ENCODE measurements at places on chromosomes 5 and 9.

DNA sequence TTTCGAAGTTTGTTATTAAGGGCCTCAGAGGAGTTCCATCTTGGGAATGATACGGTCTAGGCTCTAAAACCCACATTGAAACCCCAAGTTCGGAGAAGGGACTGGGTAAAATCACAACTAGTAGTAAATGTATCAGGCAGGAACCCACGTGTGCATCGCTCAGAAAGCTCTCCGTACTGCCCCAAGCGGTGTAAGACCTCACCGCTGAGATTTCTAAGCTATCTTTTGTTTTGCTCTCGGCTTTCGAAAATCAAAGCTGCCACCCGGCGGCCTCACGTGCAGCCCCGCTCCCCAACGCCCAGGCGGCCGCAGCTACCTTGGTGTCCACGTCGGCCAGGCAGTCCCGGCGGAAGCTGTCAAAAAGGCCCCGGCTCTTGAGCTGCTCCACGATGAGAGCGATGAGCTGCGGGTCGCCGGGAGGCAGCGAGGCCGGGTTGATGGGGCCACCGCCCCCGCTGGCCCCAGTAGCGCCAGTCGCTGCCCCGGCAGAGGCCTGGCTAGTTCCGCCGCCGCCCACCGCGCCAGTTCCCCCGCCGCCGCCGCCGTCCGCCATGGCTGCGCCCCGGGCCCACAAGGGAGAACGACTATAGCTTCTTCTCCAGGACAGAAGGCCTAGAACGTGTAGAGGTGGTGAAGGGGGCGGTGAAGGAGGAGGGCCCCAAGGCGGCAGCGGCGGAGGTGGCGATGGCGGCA, 420 bp downstream of the BOD1 start:
- DNase-seq, result no peak

DNA sequence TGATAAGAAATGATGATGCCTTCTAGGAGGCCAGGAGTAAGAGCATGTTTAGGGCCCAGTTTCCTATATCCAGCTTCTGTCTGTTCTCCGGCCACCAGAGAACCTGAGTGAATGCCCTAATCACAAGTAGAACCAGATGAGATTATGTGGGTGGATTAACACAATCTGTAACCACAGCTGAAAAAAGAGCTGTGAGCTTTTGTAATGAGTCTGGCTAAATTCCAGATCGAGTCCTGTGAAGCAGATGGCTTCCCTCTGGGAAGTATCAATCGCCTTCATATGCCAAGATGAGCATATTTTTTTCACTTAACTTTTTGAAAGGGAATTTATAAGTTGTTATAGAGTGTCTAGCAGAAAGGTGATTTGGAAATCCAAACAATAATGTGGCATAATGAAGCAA, 99.8 kb downstream of the NNT start:
- DNase-seq, result no peak

DNA sequence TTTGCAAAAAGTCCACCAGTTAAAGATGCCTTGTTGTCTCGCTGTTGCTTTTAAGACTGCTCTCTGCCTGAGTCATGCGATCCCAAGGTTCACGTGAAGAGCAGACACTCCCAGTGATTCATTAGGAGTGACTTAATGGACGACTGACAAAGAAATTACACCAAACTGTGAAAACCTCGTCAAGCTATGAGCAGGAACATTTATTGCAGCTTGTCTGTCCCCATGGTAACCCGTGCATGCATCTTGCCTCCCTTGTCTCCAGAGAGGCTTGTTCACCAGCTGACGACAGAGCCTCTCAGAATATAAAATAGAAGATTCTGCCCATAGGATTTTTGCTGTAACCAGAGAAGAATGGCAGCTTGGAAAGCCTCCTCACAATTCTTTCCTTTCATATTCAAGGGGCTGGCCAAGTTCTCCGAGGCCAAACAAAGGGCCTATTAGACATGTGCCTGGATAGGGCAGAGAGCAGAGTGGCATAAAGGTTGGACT, 352.7 kb downstream of the SPOCK1 start:
- DNase-seq, result peak; percentile 38

DNA sequence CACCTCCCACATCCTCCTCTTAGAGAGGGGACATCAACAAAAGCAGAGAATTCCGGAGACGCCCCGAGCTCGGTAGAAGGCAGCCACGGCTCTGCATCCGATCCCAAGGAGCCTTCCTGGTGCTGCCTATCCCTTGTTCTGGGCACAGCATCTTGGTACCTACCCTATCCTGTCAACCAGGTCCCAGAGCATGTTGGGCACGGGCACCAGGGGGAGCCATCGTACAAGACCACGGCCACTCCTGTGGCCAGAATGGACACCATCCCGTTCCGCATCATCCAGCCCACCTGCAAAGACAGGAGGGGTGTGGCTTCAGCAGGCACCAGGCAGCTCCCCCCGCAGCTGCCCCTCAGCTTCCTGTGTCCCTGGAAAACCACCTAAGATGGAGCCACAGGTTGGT, 62.7 kb upstream of the ZNF354A start:
- DNase-seq, result no peak

DNA sequence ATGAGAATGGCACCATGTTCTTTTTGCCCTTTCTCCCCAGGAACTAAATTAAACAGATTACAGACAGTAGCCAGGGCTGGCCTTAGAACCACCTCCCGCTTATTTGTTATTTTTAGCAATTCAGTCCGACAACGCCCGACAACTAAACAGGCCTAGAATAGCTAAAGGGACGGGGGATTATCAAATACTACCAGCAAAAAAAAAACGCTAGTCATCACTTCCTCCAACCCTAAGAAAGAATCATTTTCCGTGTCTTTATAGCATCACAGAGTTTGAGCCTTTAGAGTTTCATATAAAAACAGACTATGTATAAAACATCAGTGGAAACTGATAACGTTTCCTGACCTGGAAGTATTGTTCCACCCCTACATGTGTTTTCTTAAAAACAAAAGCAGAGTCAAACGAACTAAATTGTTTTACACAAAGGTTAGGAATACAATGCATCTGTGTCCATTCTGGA, 35.3 kb downstream of the PFDN1 start:
- DNase-seq, result no peak

DNA sequence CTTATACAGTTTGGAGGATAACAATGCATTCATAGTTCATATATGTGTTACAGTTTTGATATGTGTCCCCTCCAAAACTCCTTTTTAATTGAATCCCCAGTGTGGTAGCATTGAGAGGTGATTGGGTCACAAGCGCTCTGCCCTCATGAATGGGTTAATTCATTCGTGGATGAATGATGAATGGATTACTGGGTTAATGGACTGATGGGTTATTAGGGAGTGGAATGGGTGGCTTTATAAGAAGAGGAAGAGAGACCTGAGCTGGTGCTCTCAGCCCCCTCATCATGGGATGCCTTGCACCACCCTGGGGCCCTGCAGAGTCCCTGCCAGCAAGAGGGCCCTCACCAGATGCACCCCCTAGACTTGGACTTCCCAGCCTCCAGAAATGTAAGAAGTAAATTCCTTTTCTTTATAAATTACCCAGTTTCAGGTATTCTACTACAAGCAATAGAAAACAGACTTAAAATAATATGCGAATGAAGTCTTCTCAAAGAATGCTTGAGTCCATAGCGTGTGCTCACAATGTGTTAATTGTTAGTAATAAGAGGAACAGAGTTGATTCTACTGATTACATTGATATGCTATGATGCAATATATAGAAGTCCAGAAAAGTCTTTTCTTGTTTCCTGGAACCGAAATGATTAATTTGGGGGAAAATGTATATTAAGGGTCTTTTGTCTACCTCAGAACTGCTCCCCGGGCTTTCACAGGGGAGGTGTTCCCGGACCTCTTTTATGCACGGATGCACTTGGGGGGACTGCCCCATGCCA, 190.2 kb downstream of the ERCC6L2 start:
- no peak for DNase-seq

GRCh38 chr5:2149195-2149539, 266.4 kb upstream of the IRX4 start:
- no peak for DNase-seq

- DNase-seq, result no peak
Measured at GRCh38 chr5:68459093-68459809, 243.7 kb downstream of the PIK3R1 start.

GRCh38 chr9:19938990-19939733, 150.3 kb upstream of the SLC24A2 start:
- DNase-seq, result no peak

- DNase-seq, result no peak
Measured at GRCh38 chr5:76245590-76245989, 157.5 kb upstream of the IQGAP2 start.

GRCh38 chr5:148075529-148075928, 11.7 kb downstream of the SPINK5 start:
- no peak for DNase-seq

DNA sequence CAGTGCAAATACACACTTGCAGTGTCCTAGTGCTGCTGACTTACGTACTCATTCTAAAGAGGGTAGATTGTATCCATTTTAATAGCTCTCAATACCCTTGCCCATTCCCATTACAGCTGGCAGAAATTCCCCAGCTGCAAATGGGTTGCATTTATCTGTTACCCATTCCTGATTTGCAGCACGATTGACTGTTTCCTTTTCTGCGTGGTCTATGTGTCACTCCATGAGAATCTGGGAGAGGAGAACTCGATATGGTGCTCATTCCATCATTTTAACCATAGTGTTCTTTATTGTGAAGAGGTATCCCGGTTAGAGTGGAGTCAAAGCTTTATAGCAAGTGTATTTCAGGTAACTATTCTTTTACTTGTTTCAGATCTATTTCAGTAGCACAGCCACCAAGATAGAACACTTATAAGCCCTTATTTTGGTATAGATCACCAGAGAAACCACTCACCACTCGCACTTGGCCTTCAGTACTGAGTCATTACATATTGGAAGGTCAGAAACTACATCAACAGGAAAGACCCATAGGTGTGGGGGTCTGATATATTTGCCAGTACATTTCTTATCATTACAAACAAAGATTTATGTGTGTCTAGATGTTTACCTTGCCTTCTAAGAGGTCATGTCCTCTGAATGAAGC, 139.5 kb downstream of the MUSK start:
- DNase-seq, result no peak

Measured in amygdala (tissue), 56 donors.